Memory B cell (primary cell): ENCODE measurements at places on chromosomes 7 and 10.

DNA sequence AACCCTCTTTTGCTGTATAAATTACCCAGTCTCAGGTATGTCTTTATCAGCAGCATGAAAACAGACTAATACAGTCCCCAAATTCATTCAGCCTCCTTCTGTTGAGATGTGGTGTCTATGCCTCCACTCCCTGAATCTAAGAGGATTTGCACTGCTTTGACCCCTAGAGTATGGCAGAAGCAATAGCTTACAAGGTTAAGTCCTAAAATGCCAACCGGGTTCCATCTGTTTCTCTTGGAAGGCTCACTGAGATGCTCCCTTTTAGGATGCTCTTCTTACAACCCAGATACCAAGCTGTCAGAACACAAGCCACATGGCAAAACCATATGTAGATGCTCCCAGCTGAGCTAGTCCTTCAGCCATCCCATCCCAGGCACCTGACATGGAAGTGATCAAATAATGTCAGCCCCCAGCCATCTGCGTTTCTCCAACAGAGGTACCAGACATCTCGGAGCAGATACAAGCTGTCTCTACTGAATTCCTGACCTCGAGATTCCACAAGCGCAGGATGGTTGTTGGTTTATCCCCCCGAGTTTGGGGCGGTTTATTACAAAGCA, 20.2 kb downstream of the CALN1 start:
- DNase-seq: no peak
- no peaks in the 10 kb centered on the region for H3K36me3 ChIP-seq
- no peak overlapping the region for H3K27ac ChIP-seq
- no peaks in the 10 kb centered on the region for H3K4me1 ChIP-seq
- peaks cover 2% of the 10 kb centered on the region for H3K27me3 ChIP-seq
- H3K4me3 ChIP-seq: no peak overlapping the region

GRCh38 chr10:77541247-77541646, 96.4 kb downstream of the KCNMA1 start:
- peak overlapping the region; percentile 15 for H3K4me3 ChIP-seq
- no peak overlapping the region for H3K27ac ChIP-seq
- no peak for DNase-seq
- no peaks in the 10 kb centered on the region for H3K27me3 ChIP-seq
- no peaks in the 10 kb centered on the region for H3K36me3 ChIP-seq
- H3K4me1 ChIP-seq: peaks cover 13% of the 10 kb centered on the region

DNA sequence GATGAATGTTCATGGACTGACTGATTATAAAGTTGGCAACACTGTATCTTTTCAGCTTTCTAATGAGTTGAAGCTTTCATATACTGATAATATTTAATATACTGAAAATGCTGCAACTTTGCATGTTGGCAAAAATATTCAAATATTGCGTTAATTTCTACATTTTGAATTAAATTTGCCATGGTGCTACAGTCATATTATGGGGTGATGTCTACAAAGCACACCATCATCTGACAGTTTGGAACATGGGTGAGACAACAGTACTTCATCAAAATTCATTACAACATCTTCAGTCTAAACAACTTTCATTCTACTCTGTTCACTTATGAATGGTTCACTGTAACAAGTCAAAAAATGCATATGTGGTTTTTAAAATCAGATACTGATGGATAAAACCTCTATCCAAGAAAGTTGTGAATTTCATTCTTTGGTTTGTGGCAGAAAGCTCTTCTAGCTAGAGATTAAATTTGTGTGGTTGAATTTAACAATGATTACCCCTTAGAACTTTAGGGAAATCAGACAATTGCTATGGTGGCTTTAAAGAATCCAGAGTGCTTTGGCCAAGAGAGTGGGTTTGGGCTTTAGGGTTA, 136.4 kb downstream of the TMEM26 start:
- DNase-seq: no peak
- no peak overlapping the region for H3K4me3 ChIP-seq
- no peaks in the 10 kb centered on the region for H3K36me3 ChIP-seq
- H3K27me3 ChIP-seq: no peaks in the 10 kb centered on the region

- DNase-seq: no peak
- H3K27ac ChIP-seq: peak overlapping the region; percentile 15
- H3K4me3 ChIP-seq: no peak overlapping the region
- H3K4me1 ChIP-seq: peaks cover 14% of the 10 kb centered on the region
- no peaks in the 10 kb centered on the region for H3K27me3 ChIP-seq
Measured at GRCh38 chr7:135920478-135920877, 56.7 kb downstream of the MTPN start.

DNA sequence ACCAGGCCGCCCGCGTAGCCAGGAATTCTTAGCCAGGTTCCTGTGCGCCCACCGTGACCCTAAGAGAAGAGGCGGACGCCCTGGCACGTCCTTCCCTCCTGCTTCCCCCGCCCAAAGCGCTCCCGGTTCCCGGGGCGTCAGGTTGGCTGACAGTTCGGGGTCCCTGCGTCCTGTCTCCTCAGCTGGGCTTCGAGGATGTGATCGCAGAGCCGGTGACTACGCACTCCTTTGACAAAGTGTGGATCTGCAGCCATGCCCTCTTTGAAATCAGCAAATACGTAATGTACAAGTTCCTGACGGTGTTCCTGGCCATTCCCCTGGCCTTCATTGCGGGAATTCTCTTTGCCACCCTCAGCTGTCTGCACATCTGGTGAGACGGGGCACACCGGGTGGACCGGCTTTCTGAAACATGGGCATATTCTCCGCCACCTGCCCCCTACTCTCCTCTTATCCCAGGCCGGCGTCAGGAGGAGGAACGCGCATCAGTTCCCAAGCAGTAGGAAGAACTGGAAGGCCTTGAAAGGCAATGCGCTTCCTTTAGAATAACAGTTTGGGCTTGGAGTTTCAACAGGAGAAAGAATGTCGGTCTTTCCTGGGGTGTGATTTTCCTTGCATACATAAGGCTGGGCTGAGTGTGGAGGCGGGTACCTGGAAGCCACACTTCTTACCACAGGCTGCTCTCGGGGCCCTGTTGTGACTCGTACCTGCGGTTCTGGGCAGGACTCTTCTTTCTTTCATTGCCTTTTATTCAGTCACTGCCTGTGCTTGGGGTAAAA, 728 bp downstream of the CAV2 start:
- H3K36me3 ChIP-seq: peaks cover 1% of the 10 kb centered on the region
- H3K27me3 ChIP-seq: peaks cover 25% of the 10 kb centered on the region
- H3K27ac ChIP-seq: no peak overlapping the region
- H3K4me3 ChIP-seq: peak overlapping the region; percentile 75
- peaks cover 16% of the 10 kb centered on the region for H3K4me1 ChIP-seq

GRCh38 chr10:42684517-42684916, 46.1 kb upstream of the ZNF33B start:
- no peak overlapping the region for H3K4me3 ChIP-seq
- H3K36me3 ChIP-seq: no peaks in the 10 kb centered on the region
- no peaks in the 10 kb centered on the region for H3K4me1 ChIP-seq
- no peak overlapping the region for H3K27ac ChIP-seq

DNA sequence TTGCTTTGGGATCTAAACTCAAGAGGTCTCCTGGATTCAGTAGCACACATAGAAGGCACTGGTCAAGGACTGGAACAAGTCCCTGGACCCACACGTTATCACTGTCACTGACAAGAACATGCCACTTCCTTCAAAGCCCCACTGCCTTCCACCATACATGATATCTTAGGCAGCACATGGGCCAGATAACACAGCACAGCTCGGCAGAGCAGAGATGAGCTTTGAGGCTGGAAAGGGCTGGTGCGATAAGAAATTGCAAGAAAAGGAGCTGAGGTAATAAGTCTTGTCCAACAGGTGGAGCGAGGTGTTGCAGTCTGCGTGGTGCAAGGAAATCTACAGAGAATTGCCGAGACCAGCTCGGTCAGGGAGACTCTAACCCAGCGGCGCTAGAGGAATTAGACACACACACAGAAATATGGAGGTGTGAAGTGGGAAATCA, 139.8 kb upstream of the CDK13 start:
- H3K36me3 ChIP-seq: no peaks in the 10 kb centered on the region
- H3K4me1 ChIP-seq: peaks cover 6% of the 10 kb centered on the region
- H3K4me3 ChIP-seq: no peak overlapping the region

DNA sequence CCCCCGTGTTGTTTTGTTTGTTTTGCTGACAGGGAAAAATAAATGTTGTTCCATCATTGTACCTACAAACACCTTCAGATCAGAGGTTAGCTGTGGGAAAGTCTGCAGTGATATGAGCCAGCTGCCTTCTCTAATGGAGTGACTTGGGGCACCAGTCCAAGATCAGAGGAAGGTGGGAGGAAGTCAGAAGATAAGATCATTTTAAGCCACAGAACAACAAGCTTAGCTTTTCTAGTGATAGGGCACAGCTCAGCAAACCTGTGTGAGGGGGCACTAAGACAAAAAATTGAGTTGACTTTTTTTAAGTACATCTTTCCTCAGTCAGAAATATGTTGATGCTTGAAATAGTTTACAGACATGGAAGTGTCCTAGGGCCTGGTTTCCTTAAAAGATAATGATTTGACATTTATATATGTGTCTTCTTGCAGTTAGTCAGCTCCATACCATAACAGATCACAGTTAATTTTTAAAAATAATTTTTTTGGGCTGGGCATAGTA, 240.3 kb upstream of the KAT6B start:
- peak overlapping the region; percentile 77 for H3K27ac ChIP-seq
- peaks cover 10% of the 10 kb centered on the region for H3K36me3 ChIP-seq
- peaks cover 21% of the 10 kb centered on the region for H3K4me1 ChIP-seq
- no peak for DNase-seq

DNA sequence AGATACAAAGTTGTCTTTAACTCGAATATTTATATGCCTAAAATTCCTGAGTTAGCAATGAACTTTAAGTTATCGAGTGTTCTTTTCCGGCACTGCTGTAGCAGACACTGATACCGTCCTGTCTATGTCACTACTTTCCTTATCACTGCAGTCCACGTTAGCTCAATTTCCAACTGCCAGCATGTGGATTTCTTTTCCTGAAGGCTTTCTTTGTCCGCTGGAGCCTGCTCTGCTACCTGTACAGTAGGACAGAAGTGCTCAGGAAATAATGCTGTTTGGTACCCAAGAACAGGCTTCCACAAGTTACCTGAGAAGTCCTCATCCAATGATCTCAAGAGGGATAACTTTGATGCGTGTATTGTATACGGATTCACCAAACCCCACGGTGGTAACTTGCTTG, 329.4 kb downstream of the NXPH1 start:
- H3K27me3 ChIP-seq: no peaks in the 10 kb centered on the region
- H3K4me1 ChIP-seq: no peaks in the 10 kb centered on the region

- peak overlapping the region; percentile 28 for H3K27ac ChIP-seq
- H3K4me3 ChIP-seq: no peak overlapping the region
- no peaks in the 10 kb centered on the region for H3K27me3 ChIP-seq
- peaks cover 24% of the 10 kb centered on the region for H3K4me1 ChIP-seq
- peaks cover 4% of the 10 kb centered on the region for H3K36me3 ChIP-seq
- no peak for DNase-seq
Measured at GRCh38 chr10:7449063-7449695, 38.3 kb upstream of the SFMBT2 start.

- no peaks in the 10 kb centered on the region for H3K36me3 ChIP-seq
- H3K4me3 ChIP-seq: peak overlapping the region; percentile 12
- peaks cover 8% of the 10 kb centered on the region for H3K27me3 ChIP-seq
- H3K4me1 ChIP-seq: peaks cover 5% of the 10 kb centered on the region
Measured at GRCh38 chr7:74061840-74062539, 21.6 kb upstream of the LIMK1 start.

DNA sequence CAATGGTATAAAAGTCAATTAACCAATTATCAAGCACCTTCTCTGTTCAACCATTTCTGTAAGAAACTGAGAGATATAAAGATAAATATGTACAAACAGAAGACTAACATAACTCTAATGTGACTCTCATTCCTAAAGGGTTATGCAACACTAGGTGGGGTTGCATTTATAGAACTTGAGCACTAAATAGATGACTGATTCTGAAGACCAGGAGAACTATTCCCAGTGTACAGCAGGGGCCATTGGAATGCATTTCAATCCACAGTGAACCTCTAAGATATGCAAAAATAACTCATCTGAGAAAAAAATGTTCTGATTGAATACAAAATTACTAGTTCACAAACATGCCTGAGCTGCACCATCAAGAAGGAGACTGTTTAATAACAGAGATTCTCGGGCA, 341.2 kb upstream of the STEAP1 start:
- no peak for DNase-seq
- H3K4me3 ChIP-seq: no peak overlapping the region
- no peak overlapping the region for H3K27ac ChIP-seq
- no peaks in the 10 kb centered on the region for H3K4me1 ChIP-seq
- no peaks in the 10 kb centered on the region for H3K27me3 ChIP-seq

GRCh38 chr7:3575753-3576531, 274.9 kb downstream of the SDK1 start:
- DNase-seq: no peak
- H3K4me1 ChIP-seq: no peaks in the 10 kb centered on the region
- H3K27me3 ChIP-seq: peaks cover 7% of the 10 kb centered on the region
- peaks cover 2% of the 10 kb centered on the region for H3K36me3 ChIP-seq
- H3K4me3 ChIP-seq: no peak overlapping the region

DNA sequence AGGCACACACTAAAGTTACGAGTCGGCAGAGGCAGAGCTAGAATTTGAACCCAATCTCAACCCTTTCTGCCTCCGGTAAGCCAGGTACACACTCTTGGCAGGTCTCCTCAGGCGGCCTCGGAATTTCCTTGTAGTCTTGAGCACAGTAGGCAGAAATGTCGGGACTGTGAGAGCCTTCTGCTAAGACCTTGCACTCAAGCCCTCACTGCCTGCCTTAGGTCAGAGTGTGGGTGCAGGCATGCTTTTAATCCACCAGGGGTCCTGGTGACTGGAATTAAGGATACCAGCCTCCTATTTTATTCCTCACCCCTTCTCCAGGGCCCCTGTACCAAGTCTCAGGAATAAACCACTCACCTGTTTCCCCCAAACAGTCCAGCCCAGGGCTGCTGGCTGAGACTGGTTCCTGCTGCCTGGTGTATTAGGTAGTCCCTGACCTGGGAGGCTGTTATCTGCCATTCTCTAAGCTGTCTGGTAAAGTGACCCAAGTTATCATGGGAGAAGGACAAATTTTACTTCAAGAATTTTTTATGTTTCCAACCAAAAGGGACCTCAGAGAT, 855 bp downstream of the ATP6V1F start:
- peaks cover 19% of the 10 kb centered on the region for H3K36me3 ChIP-seq
- peak overlapping the region; percentile 94 for H3K4me3 ChIP-seq
- H3K4me1 ChIP-seq: peaks cover 27% of the 10 kb centered on the region
- H3K27me3 ChIP-seq: no peaks in the 10 kb centered on the region
- peak overlapping the region; percentile 96 for H3K27ac ChIP-seq
- no peak for DNase-seq

- DNase-seq: no peak
- H3K4me1 ChIP-seq: no peaks in the 10 kb centered on the region
- peaks cover 7% of the 10 kb centered on the region for H3K27me3 ChIP-seq
Measured at GRCh38 chr7:27260211-27260610, 17.6 kb downstream of the EVX1 start.

- H3K4me1 ChIP-seq: no peaks in the 10 kb centered on the region
- H3K27me3 ChIP-seq: no peaks in the 10 kb centered on the region
- H3K36me3 ChIP-seq: no peaks in the 10 kb centered on the region
- H3K4me3 ChIP-seq: no peak overlapping the region
Measured at GRCh38 chr7:81294897-81295515, 376.2 kb upstream of the SEMA3C start.
